Inflammatory macrophage treated with lipopolysaccharide for 1 hour (primary cell): ENCODE measurements at places on chromosomes 1 and 21.
A peak's percentile ranks its signal among the peaks of the same experiment; 100 is the strongest.

DNA sequence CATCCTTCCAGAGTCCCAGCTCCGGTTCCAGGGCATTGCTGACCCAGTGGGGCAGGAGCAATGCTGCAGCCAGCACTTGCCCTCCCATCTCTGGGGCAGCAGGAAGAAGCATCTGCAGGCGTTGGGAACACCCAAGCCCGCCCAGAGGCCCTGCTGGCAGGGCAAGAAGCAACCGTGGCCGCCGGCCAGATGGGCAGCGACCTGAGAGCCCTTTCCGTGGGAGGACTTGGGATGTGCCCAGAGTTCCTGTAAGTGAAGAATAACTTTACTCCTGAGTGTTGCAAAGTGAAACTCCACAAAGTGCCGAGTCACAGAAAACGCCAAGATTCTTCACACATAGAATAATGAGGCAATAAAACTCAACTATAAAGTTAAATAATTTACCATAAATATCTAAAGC lies 46.0 kb downstream of the GRIK3 start:
- DNase-seq = no peak

DNA sequence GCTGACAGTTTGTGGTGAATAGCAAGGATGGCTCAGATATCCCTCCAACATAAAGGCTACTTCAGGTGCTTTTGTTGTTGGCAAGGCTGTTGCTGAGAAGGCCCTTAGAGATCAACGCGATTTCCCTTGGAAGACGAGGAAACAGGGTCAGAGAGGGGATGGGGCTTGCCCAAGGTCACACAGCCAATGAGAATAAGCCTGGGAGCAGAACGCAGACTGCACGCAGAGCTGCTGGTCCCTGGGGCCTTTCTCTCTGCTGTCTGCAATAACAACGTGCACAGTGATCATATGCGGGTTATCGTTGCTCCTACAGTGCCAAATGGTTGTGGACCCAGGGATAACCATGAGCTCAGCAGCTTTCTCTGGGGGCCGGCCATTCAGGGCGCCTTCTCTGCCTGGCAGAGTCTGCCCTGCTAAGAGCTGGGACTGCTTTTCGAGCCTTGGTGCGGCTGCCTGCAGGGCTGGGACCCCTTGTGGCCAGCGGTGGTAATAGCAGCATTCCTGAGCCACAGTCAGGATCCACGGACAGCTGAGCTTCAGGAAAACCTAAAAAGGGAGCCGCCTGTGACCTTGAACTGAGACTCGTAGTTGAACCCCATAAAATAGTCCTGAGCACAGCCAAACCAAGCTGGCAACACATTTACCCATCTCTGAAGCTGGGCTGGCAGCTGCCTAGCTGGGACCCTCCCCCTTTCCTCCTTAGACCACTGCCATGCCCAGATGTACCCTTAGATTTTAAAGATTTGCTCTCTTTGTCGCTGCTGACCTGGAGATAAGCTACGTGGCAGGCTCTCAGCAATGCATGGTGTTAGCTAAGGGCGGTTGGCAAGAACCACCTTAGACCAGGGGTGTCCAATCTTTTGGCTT lies 39.8 kb downstream of the HTR6 start:
- peak; percentile 9 for DNase-seq

DNA sequence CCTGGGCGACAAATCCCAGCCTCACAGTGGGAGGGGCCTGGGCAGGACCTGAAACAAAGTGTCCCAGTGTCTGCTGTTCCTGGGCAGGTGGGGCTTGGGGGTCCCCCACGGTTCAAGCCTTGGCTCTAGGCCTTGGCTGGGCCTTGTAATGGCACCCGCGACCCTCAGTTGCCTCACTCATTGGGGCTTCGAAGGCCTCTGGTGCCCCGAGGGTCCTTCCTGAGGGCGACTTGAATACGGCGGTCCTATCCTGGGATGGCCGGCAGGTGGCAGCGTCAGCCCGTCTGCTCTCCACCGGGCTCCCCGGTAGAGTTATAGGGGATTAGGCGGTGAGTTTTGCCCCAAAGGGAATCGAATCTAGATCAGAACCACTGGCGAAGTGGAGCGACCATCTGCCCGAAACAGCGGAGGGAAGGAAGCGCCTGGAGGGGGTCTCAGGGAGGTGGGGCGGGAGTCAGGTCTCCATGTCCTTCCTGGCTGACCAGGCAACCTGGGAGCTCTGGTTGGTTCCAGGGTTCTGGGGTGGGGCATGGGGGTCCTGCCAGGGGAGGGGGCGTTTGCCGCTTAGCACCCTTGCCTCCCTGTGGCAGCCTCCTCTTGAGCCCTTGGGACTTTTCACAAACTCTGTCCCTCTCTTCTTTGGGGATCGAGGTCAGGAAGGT lies 2.1 kb upstream of the PEX10 start:
- peak; percentile 31 for DNase-seq

DNA sequence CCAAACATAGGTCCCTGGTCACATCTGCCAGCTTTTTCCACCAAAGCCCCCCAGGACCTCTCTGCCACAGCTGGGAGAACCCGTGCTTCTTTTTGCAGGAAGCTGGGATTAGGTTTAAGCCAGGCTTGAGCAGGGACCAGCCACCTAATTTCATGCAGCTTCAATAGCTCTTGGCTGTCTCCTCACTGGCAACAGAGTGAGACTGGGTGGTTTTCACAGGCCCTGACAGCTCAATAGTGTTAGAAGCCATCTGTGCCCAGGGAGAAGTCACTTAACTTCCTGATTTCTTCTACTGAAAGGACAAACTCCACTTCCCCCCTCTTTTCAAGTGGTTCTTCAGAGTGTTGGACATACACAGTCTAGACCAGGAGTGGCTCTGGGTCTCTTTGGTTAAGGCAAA lies 20.4 kb upstream of the SRSF4 start:
- peak; percentile 62 for DNase-seq

GRCh38 chr1:102661481-102661880 lies 446.8 kb downstream of the COL11A1 start:
- no peak for DNase-seq

- peak; percentile 86 for DNase-seq
Observed at GRCh38 chr1:181141431-181141910, 53.0 kb downstream of the IER5 start.

- DNase-seq = no peak
Observed at GRCh38 chr21:36584980-36585940, 105.3 kb upstream of the CLDN14 start.

GRCh38 chr1:14240265-14240664 lies 358.2 kb upstream of the KAZN start:
- no peak for DNase-seq
